M059J (cell line): ENCODE measurements at places on chromosomes 6 and 20. TPM values are rescaled to one million over a fixed set of nuclear protein-coding genes. Genes with fewer than 3 reads are reported as not detected.

The CLPSL1 gene
- not detected in 2 replicates for total RNA-seq

The SSTR4 gene
- not detected in 2 replicates for total RNA-seq

The AVP gene
- total RNA-seq, result not detected in 2 replicates

The SIM1 gene
- 6.0 and 7.8 TPM in 2 replicates for total RNA-seq

The SIRPB1 gene
- 4.2 and 6.8 TPM in 2 replicates for total RNA-seq

The ZSCAN23 gene
- 8.2 and 16.2 TPM in 2 replicates for total RNA-seq

The COL9A3 gene
- total RNA-seq, result 0.17 TPM in 1 of 2 replicates, not detected in the other

The GRM1 gene
- total RNA-seq, result 0.02 TPM in 2 replicates

The CYP21A2 gene
- not detected in 2 replicates for total RNA-seq

The CLVS2 gene
- total RNA-seq, result not detected in 2 replicates

The TMEM63B gene
- 32.8 and 45.0 TPM in 2 replicates for total RNA-seq

The OR2J3 gene
- not detected in 2 replicates for total RNA-seq

The PPIL6 gene
- total RNA-seq, result 2.1 and 9.6 TPM in 2 replicates

DNA sequence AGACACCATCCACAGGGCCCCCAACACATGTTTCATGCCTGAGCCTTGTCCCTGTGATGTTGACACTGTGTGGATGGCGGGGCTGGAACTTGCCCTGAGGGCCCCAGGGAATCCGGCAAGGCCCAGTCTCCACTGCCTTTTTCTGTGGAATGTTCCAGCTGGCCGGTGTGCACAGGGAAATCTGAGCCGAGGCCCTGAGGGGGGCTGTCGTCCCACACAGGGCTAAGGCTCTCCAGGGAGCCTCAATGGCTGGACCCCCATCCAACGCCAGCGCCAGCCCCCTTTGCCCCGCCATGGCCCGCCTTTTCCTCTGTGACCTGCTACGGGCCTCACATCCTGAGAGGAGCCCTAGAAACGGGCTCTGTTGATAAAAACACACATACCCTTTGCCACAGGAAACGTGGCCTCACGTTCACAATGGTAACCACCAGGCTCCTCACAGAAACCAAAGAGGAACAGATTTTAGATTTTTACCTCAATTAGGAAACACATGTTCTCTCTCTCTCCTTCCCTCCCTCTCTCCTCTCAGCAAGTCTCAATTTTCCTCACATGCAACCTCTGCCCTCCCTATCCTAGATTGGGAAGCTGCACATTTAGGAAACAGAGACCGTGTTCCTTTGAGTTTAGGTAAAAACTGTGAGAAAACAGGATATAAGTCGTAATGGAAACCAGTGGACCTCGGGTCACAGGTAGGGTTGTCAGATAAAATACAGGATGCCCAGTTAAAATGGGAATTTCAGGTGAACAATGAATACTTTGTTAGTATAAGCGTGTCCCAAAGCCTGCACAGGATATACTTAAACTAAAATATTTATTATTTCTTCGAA, 13.7 kb upstream of the ZNF831 start:
- no peak for DNase-seq

DNA sequence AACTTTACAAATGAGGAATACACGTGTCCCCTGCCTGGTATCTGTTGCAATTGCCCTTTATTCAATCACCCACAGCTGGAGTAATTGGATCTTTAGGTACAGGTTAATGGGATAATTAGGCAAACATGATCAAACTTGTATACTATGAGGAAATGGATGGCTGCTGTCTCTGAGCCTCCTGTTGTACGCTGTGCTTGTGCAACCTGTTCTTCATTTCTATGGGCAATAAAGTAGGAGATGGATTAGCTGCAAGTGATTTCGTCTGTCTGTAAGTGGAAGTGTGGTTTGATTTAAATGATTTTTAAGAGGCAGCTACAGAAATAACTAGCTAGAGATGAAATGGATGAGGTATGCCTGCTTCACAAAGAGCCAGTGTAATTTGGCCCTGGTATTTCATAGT, 474.1 kb downstream of the RNF144B start:
- DNase-seq, result no peak

DNA sequence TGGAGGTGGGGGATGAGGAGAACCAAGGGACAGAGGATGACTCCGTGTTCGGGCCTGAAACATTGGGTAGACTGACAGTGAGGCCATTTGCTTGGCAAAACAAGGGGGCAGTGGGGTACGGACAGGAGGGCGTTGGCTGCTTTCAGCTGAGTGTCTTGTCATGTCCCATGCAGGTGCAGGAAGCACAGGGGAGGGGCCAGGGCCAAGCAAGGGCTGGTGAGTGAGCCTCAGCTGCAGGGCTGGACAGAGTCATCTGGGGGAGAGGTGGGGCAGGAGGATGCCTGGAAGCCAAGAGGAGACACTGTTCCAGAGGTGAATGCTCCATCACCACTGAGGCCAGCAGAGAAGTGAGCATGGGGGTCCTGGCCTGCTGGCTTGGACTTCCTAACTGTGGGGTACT, 78.4 kb downstream of the ERMARD start:
- no peak for DNase-seq

DNA sequence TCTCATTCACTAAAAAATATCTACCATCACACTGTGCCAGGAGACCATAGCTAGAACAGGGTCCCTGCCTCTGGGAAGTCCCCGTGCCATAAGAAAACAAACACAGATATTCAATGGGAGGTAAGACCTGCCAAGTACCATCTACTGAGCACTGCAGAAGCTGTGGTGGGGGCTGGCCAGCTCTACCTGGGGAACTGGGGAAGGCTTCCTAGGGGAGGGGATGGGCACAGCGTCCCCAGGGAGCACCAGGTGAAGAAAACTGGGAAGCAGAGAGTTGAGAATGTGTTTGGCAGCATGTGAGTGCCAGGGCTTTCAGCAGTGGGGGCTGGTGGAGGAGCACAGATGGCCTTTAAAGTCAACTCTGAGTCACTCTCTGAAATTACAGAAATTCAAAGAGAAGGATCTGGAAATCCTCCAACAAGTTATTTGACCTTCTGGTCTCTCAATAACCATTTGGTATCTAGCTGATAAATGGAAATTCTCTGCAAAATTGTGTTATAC, 85.2 kb downstream of the SHLD1 start:
- peak; percentile 80 for DNase-seq

- peak; percentile 99 for DNase-seq
These were observed 30.7 kb downstream of the ASIP start for GRCh38 chr20:34271956-34272355.

- DNase-seq, result no peak
These were observed 575 bp downstream of the SLC44A4 start for GRCh38 chr6:31878222-31878621.

- DNase-seq, result no peak
These were observed 30.1 kb upstream of the NTSR1 start for GRCh38 chr20:62678553-62678952.

- no peak for DNase-seq
These were observed 53.8 kb upstream of the CCDC28A start for GRCh38 chr6:138719744-138720143.

DNA sequence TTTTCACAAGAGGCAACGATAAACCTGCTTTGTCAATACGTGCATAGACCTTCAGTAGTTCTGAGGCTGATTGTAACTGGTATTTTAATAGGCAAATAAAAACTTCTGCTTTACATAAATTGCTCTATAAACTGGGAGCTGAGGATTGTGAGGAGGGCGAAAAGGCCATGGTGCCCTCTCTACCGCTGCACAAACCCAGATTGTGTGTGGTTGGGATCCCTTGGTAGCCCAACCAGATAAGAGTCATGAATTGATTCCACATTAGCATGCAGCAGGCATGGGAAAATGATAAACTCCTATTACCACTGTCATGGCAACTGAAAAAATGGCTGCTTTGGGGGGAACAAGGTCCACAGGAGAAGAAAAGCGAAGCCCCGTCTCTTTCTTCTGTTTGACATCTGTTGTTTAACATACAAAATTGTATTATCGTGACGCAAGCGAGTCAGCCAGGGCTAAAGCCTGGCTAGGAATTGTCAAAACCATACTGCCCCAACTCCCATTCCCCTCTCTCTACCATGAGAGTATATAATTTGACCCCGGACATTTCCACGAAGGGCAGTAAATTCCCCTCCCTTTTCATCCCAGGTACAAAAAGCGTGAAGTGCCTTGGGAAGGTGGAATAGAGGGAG, 157.8 kb upstream of the SALL4 start:
- no peak for DNase-seq

DNA sequence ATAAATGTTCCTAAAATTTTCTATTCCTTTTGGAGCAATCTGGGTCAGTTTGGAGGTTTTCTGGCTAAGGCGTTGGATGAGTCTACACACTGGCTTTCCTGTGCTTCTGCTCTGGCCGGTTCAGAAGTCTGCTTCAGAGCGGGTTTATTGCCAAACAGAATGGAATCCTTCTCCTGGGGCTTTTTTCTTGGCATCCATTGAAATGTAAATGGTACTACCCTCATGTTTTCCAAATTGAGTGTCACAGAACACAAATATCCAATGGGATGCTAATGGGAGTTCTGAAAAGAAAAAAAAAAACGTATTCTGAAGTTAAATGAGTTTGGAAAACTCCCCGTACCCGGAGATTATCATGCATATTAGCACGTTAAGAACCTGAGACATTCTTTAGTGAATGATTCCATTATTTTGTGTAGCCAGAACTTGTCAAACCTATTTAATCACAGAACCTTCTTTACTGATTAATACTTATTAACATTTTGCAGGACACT, 930.3 kb downstream of the QKI start:
- no peak for DNase-seq

DNA sequence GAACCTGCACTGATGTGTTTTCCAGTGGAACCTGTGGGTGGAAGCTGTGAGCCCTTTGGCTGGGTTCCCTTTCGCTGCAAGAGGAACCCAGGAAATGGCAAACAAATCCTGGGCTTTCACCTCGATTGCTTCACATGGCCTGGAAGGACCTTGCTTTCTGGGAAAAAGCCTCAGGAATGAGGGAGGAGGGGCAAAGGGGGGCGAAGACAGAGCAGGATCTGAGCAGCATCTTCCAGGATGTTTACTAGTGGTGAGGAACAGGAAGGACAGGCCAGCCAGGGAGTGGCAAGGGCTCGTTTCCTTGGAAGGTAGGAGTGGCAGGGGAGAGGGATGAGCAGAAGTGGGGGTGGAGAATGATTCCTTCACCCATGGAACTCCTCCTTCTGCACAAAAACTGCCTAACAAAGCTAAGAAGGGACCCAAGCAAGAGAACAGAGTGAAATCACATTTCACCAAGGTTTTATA, 5.9 kb downstream of the SLC2A10 start:
- peak; percentile 72 for DNase-seq

DNA sequence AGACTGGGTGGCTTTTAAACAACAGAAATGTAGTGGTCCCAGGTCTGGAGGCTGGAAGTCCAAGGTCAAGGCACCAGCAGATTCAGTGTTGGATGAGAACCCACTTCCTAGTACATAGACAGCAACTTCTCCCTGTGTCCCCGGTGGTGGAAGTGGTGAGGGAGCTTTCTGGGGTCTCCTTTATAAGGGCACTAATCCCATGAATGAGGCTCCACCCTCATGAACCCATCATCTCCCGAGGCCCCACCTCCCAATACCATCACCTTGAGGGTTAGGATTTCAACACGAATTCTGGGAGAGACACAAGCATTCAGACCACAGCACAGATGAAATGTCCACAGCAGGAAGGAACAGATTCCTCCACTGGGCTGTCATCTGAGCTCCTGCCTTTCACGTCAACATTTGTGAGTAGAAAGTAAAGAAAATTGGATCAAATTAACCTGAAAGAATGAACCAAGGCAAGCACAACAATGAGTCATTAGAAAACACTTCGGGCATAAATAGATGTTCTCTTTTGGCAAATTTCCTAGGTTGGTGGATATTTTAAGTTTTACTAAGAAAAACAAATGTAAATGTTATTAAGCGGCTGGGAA, 130.7 kb downstream of the RNASET2 start:
- DNase-seq, result peak; percentile 61

GRCh38 chr20:36147690-36148089, 6.8 kb upstream of the EPB41L1 start:
- no peak for DNase-seq

DNA sequence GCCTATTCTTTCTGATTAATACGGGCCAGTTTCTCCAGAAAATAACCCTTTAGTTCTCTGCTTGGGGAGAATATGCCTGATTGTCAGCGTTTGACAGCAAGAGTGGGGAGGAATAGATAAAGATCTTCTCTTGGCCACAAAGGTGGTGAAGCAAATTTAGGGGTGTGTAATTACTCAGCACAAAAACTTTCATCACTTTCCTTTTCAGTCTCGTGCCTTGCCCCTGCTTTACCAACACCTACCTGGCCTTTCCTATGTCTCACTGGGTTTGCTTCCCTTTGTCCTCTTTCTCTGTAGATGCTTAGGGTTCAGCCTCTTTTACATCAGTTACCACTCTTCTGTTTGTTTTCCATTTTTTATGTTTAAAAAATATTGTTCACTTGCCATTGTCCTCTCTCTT, 99.2 kb downstream of the MCHR2 start:
- DNase-seq, result no peak

GRCh38 chr6:170365593-170365992, 59.0 kb downstream of the FAM120B start:
- DNase-seq, result no peak

GRCh38 chr6:5466281-5467136, 205.2 kb downstream of the FARS2 start:
- peak; percentile 95 for DNase-seq
